Lung microvascular endothelial cell (primary cell): ENCODE measurements at places on chromosomes 4 and X. TPM values are rescaled to one million over a fixed set of nuclear protein-coding genes. Genes with fewer than 3 reads are reported as not detected.

DNA sequence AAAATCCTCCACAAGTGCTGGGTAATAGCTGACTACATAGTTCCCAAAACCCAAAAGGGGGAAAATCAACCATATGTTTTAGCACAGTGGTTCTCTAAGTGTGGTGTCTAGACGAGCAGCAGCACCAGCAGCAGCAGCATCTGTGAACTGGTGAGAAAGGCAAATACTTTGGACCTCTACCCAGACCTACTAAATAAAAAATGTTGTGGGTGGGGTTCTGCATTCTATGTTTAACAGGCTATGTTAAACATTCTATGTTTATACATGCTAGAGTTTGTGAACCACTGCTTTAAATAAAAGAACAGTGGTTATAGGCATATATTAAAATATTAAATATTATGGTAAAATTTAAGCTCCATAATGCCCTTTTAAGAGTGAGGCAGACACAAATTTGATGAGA is 1004.9 kb upstream of the GRID2 start:
- no peak for DNase-seq

- no peak for DNase-seq
These were observed 5.5 kb upstream of the UGT2B17 start for GRCh38 chr4:68581383-68582338.

DNA sequence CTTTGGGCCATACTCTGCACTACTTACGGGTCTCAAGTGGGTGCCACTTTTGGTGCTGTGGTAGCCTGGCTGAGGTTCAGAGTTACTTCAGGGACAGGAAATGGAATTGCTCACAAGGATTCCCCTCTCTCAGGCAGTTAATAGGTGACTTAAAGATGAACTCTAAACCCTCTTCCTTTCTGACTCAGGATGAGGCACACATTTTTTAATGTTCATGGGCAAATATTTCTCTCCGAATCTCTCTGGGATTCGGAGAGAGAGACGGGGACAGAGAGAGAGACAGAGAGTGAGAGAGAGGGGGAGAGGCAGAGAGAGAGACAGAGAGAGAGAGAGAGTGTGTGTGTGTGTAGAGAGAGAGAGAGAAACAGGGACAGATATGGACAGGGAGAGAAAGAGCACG is 79.8 kb downstream of the NYX start:
- peak; percentile 35 for DNase-seq

IDUA gene
- total RNA-seq, result 4.8 and 9.5 TPM in 2 replicates

DNA sequence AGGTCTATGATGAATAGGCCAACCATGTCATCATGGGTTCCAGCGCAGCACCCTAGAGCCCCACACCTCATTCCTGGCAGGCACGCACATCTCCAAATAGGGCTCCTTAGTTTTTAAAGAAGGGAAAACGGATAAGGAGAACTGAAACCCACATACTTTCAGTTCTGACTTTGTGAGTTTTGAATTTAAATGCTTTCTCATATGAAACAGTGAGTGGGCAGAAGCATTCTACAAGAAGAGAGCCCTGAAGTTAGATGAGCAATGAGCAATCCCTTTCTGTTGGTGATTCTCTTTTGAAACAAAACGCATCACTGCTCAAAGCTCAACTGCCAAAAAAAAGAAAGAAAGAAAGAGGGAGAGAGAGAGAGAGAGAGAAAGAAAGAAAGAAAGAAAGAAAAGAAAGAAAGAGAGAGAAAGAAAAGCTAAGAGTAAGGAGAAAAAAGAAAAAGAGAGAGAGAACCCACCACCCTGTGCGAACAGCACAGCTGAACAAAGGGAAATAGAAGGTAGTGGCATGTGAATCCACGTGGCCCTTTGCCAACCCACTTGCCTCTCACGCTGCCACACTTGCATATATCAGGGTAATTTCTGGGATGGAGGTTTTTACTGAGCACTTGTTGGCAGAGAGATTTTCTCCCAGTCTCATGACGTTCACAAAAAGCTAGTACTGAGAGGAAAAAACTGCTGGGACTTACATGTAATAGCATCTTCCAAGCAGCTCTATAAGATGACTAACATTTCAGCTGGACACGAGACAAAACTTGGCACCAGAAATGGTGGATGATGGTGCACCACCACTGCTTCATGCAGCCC is 31.0 kb downstream of the TMSB4X start:
- DNase-seq, result peak; percentile 7

RADX gene
- under 0.01 TPM in 2 replicates for total RNA-seq

FRAS1 gene
- 0.20 and 0.65 TPM in 2 replicates for total RNA-seq

DNA sequence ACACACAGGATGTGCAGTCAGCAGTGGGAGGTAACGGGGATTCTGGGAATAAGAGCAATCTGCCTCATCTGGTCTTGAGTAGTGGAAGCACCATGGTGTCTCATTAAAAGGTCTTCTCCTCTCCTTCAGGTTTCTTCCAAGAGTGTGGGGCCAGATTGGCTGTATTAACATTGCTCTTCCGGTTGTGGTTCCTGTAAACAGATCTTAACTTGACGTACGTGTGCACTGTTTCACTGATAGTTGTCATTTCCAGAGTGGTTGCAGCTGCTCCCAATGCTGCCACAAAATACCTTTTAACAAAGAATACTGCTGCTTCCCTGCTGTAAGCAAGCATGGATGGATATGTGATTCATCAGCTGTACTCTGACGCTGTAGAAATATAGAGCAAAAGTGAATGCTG is 1443.4 kb upstream of the TENM3 start:
- DNase-seq, result no peak

- DNase-seq, result no peak
These were observed 220.8 kb downstream of the SPANXN3 start for GRCh38 chrX:143296521-143296920.

MAMLD1 gene
- 0.22 and 0.79 TPM in 2 replicates for total RNA-seq

- no peak for DNase-seq
These were observed 127.4 kb upstream of the FTHL17 start for GRCh38 chrX:31199056-31199839.

DNA sequence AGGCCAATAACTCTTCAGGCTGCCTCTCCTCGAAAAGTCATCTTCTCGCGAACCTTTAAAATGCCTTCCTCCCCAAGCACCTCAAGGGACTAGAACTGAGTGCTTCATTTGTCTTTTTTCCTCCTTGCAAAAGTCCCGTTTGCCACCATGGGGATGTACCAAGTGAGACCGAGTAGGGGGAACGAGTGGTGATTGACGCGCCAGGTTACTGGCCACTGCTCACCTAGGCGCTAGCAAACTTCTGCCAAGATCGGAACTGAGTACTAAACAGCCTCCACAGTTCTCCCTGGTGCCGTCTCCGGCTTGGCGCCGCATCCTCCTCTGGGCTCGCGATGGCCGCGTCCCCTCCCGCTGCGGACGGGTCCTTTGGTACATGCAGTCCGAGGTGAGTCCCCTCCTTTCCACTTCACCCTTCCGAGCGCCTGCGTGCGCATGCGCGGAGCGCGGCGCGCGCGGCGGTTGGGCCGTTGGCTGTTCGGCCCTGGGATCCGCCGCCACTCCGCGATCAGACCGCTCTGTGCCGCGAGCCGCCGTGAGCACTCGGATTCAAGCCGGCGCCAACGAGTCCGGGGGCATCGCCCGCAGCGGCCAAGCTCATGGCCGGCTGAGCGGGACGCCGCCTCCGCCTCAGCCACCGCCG is at the start of gene CDK16:
Gene CDK16 (plus strand): TSS at position 402 of the 640 bp plus-strand sequence. CDS start 4,877 bp downstream, outside the sequence.
- DNase-seq, result peak; percentile 85

- DNase-seq, result no peak
These were observed 46.7 kb downstream of the GRIA3 start for GRCh38 chrX:123230798-123231197.

- no peak for DNase-seq
These were observed 951.3 kb downstream of the STIM2 start for GRCh38 chr4:27811948-27812347.

MAGEB17 gene
- not detected in 2 replicates for total RNA-seq

GRCh38 chr4:145840162-145840768 is 98.4 kb downstream of the ZNF827 start:
- peak; percentile 69 for DNase-seq

- DNase-seq, result no peak
These were observed 121.2 kb downstream of the MANBA start for GRCh38 chr4:102639598-102639997.

DNA sequence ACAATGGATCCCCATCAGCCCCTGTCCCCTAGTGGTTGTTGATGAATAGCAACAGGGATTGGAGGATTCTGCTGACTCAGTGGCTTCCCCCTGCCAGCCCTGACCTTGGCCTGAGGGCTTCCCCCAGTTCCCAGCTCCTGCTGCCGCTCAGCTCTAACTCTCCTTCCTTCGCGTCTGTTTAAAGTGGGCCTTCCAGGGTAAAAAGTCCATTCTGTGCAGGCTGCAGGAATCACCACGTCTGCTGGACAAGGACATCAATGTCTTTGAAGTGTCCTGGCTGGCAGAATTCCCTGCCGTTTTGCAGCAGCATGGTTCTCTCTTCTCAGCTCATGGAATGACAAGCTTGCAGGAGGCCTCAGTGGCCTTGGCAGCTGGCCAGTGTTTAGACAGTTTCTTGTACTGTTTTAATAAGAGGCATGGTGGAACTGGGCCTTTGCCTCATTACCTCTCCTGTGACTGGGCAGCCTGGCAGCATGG is 152.5 kb upstream of the STX18 start:
- DNase-seq, result peak; percentile 20

FDCSP gene
- total RNA-seq, result not detected in 2 replicates

ZNF280C gene
- 1.5 and 1.6 TPM in 2 replicates for total RNA-seq

GRCh38 chr4:112082954-112083586 is 62.2 kb upstream of the FAM241A start:
- peak; percentile 90 for DNase-seq

CSAG3 gene
- total RNA-seq, result not detected in 2 replicates

- DNase-seq, result peak; percentile 56
These were observed 47.5 kb downstream of the ZGRF1 start for GRCh38 chr4:112589206-112589605.

CXCL9 gene
- not detected in 2 replicates for total RNA-seq

- no peak for DNase-seq
These were observed 78.9 kb upstream of the CNKSR2 start for GRCh38 chrX:21295246-21295820.

- DNase-seq, result no peak
These were observed 3.9 kb downstream of the RAB9A start for GRCh38 chrX:13692771-13693231.

- DNase-seq, result peak; percentile 19
These were observed 13.0 kb downstream of the DKC1 start for GRCh38 chrX:154775419-154776349.

DNA sequence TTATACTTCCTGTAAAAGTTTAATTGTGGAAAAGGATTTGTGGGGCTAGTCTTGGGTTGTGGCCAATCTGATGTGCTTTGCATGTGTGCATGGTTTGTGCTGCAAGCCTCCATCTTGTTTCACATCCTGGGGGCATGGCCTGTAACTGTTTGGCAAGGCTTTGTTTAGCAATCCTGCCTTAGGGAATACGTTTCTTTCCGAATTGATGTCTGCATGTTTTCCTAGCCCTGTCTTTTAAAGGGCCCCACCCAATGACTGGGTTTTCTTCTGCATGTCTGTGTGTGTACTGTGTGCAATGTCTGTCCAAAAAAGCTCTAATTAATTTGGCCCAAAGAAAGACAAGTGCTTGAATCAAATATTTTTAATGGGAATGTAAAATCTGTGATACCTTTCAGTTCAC is 74.6 kb upstream of the MID1IP1 start:
- DNase-seq, result no peak

GRCh38 chrX:10246846-10247245 is 90.1 kb downstream of the CLCN4 start:
- DNase-seq, result no peak

- DNase-seq, result no peak
These were observed 1.2 kb downstream of the P2RY10 start for GRCh38 chrX:78946178-78946931.

DNA sequence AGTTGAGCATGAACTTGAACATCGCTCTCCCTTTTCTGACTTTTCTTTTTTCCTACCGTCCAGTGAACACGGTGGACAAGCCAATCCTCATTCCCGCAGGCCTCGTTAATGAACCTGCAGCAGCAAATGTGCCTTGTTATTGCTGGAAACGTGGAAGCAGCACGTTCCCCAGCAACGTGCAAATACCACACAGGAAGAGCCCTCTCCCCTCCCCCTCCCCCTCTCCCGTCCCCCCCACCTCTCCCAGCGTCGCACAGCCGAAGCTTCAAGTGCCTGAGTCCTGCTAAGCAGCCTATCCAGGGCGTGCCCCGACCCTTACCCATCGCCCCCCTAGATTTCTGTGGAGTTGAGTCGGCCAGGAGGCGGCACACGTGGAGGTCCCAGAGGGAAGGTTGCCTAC is 219.9 kb downstream of the BCOR start:
- no peak for DNase-seq

DNA sequence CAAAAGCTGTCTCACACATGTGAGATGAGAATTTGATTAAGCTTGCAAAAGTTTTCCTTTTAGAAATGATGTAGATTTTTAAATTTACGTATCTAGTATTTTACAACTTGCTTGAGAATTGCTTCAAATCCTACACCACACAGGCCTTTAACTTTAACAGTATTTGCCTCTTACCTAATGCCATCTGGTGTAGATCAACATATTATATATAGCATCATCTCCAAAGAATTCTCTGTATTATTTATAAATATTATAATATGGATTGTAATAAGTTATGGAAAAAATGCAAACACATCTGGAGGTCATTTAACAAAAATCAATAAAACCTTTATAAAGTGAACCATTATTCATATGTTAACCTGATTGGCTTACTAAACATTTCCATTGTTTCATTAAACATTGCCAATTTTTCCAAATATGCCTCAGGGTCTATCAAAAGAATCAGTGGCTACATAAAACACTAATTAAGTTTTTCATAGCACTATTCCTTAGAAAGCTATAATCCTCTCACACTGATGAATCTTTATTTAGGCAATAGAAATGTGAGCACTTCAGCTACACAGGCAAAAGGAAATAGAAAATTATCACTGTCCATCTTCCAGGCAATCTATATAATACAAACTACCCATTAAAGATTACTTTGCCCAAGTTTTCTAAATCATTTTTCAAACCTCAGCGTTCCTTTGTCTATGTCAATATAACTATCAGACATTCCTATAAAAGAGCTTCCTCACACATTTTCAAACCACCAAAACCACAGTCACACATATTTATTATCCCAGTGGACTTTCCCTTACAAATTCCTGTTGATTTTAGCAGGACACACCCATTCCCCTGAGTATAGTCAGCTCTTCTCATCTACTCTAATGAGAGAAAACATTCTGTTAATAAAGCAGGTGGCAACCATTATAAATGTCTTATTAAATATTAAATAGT is 83.5 kb upstream of the INTU start:
- no peak for DNase-seq

OPHN1 gene
- 6.1 and 7.7 TPM in 2 replicates for total RNA-seq

DNA sequence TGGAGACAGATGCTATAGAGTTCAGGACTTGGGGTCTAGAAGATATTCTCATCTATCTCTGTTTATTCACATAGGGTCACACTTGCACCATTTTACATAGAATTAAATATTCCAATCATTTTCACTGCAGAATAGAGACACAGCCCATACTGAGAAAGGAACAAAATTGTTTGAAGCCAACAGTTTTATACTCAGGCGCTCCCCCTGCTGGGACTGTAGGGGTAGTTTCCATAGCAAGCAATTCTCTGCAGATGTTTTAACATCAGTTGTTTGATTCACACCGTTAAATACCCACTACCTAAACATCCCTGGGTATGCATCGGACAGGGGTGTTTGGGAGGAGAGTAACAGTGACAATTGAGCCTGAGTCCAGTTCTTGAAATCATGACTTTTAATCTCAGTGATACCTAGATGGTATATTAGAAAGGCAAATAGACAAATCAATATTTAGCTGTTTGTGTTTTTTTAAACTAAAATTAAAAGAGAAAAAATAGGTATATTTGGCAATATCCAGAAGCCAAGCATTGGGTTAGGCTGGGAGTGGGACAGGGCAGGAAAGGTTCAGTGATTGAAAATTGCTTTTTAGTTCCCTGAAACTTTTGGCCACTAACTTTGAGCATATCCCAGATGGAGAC is 33.8 kb downstream of the LONRF3 start:
- peak; percentile 48 for DNase-seq
